ENCODE measurements at places on chromosomes 4 and X. TPM values are rescaled to one million over a fixed set of nuclear protein-coding genes. Genes with fewer than 3 reads are reported as not detected.
A peak's percentile ranks its signal among the peaks of the same experiment; 100 is the strongest.

DNA sequence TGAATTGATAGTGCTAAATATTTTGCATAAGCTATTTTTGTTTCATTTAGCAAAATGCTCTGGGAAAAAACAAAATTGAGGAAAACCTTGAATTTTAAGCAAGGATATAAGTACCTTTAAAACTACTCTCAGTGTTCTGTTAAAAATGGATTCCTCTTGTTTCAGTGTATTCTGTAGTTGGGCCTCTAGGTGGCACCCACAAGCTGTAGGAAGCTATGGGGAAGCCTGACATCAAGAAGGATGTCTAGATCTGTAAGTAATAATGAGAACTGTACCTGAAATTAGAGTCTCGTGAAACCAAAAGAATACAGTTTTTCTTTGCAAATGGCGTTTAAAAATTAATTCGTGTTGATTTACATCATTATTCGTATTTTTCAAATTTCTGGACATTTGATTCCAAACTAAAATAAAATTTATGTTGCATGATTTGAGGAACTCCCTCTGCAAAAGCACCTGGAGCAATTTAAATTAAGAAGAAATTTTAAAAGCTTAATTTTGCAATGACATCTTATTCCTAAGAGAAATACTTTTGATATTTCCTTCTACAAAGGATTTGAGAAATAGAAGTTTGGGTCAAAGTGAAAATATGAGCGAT is 51.2 kb downstream of the TMPRSS11E start:
- peak; percentile 35 for DNase-seq

- no peak for DNase-seq
Observed at GRCh38 chrX:134010690-134011089, 25.3 kb upstream of the GPC3 start.

DNA sequence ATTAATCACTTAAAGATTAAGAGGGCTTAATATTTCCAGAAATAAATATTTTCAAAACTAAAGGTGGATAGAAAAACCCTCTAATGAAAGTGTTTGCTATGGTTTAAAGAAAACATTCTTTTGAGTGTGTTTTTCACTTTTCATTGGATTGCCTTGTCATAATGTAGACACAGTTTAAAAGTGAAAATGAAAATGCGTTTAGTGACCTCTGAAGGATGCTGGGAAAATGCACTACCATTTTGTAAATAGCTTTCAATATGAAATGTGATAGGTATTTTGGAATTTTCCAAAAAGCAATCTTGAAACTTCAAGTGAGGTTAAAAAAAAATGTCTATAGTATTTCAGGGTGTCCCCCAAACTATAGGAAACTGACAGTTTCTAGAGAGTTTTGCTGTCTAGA is 642.2 kb downstream of the C4orf33 start:
- DNase-seq, result no peak

DNA sequence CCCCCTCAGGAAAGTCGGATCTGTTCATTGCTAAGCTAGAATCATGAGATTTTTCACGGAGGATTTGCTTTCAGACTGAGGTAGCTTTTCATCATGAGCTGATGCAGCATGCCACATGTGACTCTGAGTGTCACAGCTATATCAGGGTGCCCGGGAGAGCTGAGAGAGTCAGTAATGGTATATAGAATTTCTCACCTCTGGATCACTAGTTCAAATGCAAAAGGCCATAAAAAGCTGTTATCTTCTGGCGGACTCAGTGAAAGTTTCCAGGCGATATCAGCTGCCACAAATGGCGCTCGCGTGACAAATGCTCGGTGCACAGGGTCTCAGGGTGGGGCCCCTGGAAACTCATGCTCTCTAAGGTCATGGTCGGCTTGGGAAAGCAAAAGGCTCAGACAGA is 150.1 kb downstream of the DHX15 start:
- no peak for DNase-seq

GRCh38 chrX:64894454-64895038 is 81.7 kb downstream of the ZC4H2 start:
- no peak for DNase-seq

DNA sequence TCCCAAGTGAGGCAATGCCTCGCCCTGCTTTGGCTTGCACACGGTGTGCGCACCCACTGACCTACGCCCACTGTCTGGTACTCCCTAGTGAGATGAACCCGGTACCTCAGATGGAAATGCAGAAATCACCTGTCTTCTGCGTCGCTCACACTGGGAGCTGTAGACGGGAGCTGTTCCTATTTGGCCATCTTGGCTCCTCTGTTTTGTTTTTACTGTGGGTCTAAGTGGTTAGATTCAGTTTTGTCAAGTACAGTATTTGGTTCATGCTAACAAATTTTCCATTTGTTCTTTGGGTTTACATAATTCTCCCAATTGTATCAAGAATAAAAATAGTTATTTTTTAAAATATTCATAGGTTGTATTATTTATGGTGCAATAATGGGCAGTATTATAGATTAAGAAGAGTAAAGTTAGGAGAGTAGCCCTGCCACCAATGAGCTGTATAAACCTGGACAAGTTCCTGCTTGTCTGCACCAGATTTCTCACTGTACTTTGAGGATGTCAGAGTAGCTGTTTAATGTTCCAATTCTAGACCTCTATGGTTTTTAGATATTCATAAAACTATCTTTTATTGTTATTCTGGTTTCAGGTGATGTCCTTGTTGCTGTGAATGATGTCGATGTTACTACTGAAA is 23.4 kb downstream of the INTU start:
- DNase-seq, result no peak

DNA sequence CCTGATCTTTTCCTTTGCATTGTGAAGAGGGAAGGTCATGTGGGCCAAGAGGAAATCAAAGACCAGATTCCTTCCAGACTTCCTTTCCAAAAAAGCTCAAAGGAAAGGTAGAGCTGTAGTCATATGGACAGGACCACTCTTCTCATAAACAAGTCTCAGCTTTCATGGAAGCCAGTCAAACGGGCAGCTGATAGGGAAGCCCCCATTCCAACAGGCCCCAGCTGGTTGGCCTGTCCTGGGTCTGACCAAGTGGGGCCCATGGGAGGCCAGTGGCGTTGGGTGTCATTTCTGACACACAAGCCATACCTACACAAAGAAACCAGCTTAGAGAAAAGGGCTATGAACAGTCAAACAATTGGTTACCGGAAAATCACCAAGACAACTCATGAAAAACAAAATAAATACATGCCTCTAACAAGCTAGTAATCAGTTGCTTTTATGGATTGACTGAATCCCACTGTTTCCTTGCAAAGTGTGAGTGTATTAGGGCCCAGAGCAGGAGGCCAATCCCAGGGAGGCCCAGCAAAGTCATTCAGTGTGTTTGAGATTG is 149.6 kb upstream of the MAMLD1 start:
- DNase-seq, result no peak

DNA sequence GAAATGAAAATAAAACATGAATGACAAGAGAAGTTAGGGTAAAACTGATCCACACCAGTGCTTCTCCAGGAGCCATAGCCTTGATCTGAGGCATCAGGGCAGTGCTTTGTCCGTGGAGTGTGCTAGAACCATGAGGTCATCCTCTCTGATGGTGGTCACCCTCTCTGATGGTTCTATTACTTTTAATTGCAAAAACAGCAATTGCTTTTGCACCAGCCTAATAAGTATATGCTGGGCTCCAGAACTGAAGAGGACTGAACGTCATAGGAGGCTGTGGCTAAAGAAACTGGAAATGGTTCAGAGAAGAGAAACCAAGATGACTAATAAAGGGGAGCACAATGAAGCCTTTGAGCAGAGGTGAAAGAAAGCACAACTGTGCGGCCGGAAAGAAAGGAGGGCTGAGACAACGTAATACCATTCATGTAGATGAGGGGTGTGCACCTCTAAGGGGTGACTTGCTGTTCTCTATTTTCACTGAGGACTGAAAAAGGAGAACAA is 17.0 kb upstream of the TMEM154 start:
- DNase-seq, result no peak

The PCDH7 gene
- polyA plus RNA-seq, result 45.3 TPM

The NEIL3 gene
- not detected for polyA plus RNA-seq

The IBSP gene
- not detected for polyA plus RNA-seq

The COX7B2 gene
- not detected for polyA plus RNA-seq

The SOWAHB gene
- polyA plus RNA-seq, result 1.0 TPM

The PAGE2 gene
- polyA plus RNA-seq, result not detected

The TCEAL2 gene
- polyA plus RNA-seq, result 14.3 TPM
